ENCODE measurements at places on chromosomes 1 and 21.

- DNase-seq: no peak
These were observed 236.1 kb downstream of the C1orf94 start for GRCh38 chr1:34412598-34413370.

DNA sequence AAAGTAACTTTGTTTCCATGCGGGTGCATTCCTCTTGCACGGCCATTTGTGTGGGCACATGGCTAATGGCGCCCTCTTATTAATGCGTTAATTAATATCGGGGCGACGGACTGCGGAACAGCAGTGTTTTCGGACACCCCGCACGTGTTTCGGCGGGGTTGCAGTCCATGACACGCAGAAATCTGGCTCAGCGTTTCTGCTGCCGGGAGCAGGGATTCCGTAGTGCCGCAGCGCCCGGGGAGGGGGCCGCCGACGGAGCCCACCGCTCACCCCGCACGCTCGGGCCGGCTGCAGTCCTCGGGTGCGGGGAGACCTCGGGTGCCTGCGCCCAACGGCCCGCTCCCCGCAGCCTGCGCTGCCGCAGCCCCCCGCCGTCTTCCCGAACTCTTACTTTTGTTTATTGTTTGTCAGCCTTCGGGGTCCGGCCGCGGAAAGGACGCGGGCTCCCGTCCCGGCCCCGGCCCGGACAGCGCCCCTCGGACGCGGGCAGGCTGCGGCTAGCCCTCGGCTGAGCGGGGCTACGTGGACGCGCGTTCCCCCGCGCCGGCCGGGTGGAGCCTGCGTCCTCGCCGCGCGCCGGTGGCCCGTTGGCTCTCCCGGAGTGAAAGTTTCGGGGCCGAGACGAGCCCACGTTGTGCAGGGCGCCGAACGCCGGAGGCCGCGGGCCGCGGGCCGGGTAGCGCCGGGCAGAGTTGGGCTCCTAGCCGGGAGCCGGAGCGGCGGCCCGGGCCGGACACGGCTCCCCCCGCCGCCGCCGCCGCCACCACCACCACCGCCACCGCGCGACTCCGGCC lies 849 bp downstream of the NFIA start:
- peak; percentile 15 for DNase-seq

- DNase-seq: no peak
These were observed 186.1 kb downstream of the TRABD2B start for GRCh38 chr1:47810964-47811682.

DNA sequence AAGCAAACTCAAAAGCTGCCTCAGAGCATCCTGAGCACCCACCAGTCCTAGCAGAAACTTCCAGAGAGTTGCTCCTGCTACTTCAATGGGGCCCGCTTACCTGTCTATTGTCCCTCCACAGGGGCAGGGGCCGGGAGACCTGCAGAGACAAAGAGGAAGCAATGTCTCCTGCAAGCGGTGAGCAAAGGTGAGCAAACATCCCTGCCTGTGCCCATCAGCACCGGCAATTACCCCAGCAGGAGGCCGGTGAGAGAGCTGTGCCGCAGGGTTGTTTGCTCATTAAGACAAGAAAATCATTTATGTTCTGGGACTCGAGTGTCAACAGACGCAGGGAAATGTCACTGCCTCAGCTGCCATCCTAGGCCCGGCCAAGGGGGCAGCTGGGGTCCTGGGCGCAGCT lies 53.8 kb upstream of the TARDBP start:
- DNase-seq: no peak

DNA sequence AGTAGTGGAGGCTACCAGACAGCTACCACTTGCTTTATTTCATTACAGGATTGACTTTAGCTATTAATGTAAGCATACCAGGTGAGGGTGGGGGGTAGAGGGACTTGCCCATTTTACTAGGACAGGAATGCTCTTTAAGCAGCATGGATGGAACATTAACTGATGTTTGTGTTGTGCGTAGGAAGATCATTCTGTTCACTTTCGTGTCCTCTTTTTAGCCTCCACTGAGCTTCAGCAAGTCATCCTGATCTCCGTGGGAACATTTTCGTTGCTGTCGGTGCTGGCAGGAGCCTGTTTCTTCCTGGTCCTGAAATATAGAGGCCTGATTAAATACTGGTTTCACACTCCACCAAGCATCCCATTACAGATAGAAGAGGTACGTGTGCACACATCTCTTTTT lies 29.3 kb downstream of the IFNGR2 start:
- no peak for DNase-seq

- no peak for DNase-seq
These were observed 39.7 kb downstream of the PALMD start for GRCh38 chr1:99685516-99686180.

DNA sequence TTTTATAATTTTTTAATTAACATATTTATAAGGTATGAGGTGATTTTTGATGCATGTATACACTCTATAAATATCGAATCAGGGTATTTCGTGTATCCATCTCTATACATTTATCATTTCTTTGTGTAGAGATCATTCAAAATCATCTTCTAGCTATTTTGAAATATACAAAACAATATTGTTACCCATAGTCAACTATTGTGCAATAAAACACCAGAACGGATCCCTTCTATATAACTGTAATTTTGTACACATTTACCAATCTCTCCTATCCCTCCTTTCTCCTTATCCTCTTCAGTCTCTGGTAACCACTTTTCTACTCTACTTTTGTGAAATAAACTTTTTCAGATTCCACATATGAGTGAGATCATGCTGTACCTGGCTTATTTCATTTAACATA lies 1459.6 kb downstream of the MRPL39 start:
- no peak for DNase-seq

DNA sequence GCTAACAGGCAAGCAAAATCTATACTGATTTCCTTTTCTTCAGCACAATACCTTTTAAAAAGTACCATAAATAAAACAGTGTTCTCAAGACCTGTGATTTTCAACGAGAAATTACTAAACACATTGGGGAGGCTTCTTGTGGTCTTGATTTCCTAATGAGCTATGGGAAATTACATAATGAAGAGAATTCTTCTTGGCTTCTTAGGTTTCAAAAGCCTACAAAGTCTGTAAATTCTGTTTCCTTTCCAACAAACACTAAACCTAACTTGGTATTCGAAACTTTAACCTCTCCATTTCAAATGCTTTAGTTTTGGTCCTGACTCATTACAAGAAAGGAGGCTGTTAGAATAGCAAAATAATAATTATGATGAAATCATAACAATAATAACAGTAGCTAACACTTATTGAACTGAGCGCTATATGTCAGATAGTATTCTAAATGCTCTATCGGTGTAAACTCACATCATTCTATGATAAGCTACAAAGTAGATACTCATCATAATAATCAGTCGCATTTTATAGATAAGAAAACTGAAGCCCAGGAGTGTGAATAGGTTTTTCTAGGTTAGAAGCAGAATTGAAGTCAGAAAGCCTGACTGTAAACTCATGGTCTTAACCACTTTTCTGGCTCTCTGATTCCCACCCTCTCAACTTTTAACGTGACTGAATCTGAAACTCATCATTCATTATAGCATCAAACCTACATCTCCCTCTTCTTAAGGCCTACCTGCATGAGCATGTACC lies 486.7 kb downstream of the SMYD3 start:
- no peak for DNase-seq

- DNase-seq: peak; percentile 30
These were observed 22.2 kb downstream of the MKNK1 start for GRCh38 chr1:46581681-46582455.

DNA sequence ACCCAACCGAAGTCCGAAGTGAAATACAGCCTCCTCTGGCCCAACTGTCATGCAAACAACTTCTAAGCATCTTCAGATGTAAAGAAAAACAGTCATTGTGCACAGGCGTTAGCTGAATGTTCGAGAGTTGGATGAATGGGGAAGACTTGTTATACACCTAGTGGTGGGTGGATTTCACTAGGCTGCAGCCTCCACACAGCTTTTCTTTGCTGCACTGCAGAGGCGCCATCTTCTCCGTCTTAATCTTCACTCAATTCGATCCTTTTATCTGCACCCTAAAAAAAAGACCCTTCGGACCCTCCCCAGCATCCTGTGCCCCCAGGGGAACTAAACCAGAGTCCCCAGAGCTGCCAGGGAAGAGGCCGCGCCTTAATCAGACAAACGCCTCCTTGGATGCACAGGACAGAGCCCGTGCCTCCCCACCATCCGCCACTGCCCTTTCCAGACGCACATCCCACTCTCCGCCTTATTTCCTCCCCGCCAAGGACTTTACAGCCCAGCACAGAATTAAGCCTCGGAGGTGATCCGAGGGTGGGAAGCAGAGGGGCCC lies 1.4 kb downstream of the APP start:
- peak; percentile 54 for DNase-seq

GRCh38 chr1:169160845-169161495 lies 54.5 kb downstream of the ATP1B1 start:
- no peak for DNase-seq

GRCh38 chr21:29233256-29233546 lies 65.5 kb upstream of the BACH1 start:
- DNase-seq: no peak

DNA sequence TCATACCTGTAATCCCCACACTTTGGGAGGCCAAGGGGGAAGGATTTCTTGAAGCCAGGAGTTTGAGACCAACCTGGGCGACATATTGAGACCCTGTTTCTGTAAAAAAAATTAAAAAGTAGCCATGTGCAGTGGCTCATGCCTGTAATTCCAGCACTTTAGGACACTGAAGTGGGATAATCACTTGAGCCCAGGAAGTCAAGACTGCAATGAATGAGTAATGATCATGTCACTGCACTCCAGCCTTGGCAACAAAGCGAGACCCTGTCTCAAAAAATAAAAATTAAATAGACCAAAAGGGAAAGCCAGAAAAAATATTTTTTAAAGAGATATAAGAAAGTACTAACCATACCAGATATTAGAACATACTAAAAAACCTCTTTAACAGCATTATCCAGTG lies 44.7 kb upstream of the LYPLAL1 start:
- DNase-seq: no peak
